ENCODE measurements at places on chromosomes 3 and 15.

DNA sequence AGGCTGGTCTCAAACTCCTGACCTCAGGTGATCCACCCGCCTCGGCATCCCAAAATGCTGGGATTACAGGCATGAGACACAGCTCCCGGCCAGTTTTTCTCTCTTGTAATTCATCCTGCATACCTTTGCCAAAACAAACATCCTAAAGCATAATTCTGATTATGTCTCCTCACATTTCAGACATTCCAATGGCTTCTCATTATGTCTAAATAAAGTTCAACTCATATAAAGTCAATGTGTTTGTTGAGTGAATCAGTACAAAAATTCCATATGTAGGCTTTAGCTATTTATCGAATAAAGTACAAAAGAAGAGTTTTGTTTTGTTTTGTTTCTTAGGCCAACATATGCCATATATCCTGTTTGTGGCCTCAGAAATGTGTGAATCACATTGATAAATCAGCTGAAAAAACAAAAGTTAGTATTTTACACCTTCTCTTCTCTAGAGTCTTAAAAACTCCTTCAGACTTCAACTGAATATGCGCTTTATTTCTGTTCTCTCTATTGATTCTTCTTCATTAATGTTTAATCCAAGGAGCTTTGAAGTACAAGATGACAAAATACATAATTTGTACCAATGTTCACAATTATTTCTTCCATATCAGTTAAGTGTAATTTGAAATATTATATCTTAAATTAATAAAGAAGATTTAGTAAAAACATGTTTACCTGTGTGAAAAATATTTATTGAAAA is 165.8 kb downstream of the MECOM start:
- no peak for DNase-seq

DNA sequence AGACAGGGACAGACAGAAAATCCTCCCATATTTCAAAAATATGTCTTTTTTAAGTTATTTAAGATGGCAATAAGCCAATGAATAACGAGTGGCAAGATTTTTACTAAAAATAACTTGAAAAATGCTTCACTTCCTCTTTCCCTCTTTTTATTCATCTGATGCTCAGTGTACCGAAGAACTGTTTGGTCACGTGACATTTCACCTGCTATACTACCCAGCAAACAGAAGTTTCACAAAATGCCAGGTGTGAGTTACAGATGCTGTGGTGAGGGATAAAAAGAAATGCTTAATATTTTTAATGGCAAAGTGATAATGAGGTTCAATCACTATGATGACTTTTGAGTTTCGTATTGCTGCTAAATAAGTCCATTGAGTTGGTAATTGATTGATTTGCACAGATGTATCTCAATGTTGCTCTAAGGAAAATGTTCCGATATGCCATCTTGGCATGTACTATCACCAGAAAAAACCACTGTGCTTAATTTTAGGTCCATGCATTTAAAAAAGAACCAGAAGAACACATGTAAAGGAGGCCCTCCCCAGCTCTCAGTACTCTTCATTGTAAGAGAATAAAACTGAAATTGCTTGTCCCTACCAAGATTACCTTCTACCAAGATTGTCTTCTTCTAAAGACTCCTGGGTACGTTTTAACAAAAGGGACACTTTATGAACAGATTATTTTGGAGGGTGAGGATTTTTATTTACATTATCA is 26.0 kb upstream of the SEC62 start:
- no peak for DNase-seq

- DNase-seq, result peak; percentile 73
Observed at GRCh38 chr3:66395635-66396034, 105.2 kb downstream of the LRIG1 start.

DNA sequence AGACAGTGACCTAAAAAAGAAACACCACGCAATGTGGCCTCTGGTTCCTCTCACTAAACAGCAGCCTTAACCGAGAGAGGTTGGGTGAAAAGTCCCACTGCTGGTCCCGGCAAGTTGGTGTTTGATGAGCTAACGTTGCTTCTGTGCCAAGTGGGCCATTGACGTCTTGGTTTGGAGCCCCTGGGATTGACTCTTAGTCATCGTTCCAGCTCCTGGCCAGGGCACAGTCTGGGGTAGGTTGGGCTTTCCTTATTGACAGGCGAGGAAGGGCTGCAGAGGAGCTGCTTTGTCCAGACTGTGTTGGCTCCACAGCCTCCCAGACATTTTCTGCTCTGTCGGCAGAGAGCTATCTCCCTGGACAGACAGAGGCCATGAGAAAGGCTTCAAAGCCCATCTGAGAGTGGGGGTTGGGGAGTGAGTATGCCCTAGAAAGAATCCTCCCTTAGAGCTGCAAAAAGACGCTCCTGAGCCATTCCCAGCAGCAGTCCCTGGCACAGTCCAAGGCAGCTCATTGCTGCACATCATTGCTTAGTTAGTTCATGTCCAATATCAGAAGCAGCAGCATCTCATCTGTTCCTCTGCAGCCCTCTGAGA is 28.6 kb upstream of the C3orf80 start:
- DNase-seq, result no peak

GRCh38 chr3:193028258-193028657 is 110.6 kb upstream of the MB21D2 start:
- DNase-seq, result no peak

- DNase-seq, result no peak
Observed at GRCh38 chr3:16460886-16461285, 52.6 kb downstream of the RFTN1 start.

GRCh38 chr3:48584836-48585235 is 10.3 kb downstream of the COL7A1 start:
- no peak for DNase-seq

DNA sequence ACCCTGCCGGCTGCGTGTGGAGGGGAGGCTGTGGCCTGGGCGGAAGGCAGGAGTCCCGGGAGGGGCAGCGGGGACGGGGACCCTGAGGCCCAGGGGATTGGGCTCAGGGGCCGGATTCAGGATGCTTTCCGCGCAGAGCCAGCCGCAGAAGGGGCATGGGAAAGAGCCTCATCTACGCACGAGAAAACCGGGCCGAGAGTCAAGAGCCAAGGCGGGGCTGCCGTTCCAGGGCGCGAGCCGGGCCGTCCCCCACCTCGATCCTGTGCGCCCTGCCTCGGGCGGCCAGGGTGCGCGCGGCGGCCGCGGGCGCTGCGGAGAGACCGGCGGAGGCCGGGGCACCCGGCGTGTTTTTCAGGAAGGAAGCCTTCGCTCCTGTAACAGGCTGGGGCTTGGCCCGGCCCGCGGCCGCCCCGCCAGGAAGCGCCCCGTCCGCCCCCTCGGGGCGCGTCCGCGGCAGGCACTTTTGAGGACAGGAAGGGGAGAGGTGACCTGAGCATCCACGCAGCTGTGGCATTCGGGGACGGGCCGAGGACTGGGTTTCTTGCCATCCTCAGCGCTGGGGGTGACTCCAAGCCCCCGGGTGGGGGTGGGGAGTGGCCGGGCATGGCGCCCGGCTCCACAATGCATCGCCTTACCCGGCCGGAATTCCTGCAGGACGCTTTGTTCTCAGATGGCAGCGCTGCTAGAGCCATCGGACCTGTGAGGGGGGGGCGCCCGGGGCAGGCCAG is 62.3 kb upstream of the GATA2 start:
- DNase-seq, result no peak

- DNase-seq, result no peak
Observed at GRCh38 chr15:40545457-40545856, 19.4 kb downstream of the CCDC32 start.

DNA sequence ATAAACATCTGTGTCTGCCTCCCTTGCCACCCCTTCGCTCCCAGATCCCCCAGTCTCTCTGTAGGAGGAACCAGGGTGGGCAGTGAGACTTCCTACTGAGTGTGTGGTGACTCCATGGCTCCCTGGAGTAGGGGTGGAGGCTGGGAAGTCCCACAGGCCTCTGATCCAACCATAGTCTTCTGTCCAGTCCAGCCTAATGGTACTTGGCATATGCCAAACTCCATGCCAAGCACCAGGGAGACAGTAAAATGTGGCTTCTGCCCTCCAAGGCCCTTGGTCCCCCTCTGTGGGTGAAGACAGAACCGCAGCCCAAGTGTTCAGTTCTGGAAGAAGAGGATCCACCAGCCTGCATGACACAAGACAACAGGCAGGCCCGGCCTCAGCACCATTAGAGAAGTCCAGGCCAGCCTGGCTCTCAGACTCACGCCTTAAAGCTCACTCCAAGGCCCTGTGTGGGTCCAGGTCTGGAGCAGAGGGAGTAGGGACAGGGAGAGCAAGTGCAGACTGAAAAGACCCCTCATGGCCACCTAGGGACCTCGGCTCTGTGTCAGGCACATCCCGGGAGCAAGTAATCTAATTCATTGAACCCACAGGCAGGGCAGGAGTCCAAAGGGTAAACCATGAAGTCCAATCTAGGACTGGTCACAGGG is 112.7 kb downstream of the ETFA start:
- DNase-seq, result no peak

- DNase-seq, result no peak
Observed at GRCh38 chr3:178507507-178508442, 28.5 kb upstream of the KCNMB2 start.

- DNase-seq, result no peak
Observed at GRCh38 chr3:64824394-64824909, 136.7 kb upstream of the ADAMTS9 start.

GRCh38 chr3:183519891-183520290 is 35.6 kb downstream of the KLHL6 start:
- DNase-seq, result no peak

- DNase-seq, result no peak
Observed at GRCh38 chr3:111714305-111714704, 119.2 kb upstream of the ZBED2 start.

- DNase-seq, result no peak
Observed at GRCh38 chr3:49831341-49831740, 17.6 kb upstream of the UBA7 start.

GRCh38 chr3:151301787-151302186 is 14.8 kb downstream of the GPR87 start:
- no peak for DNase-seq

DNA sequence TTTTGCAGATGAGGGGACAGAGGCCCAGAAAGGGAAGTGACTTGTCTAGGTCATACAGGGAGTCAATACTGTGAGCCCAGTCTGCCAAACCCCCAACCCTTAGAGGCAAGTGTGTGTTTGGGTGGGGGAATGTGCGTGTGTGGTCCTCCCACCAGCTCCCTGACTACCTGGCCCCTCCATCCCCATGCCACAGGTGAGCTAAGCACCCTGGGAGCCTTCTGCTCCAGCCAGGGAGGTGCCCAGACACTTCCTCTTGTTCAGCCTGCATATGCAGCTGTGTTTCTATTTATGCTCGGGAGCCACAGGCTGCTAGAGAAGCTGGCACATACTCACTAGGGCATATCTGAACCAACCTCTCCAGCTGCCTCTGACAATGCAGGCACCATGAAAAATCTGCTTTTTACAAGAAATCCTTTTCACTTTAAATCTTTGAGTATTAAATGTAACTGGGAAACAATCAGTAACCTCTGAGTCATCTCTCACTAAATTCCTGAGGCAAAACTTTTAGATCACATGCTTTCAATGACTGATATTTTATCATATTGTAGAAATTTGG is 20.7 kb downstream of the TBC1D2B start:
- DNase-seq, result peak; percentile 53

DNA sequence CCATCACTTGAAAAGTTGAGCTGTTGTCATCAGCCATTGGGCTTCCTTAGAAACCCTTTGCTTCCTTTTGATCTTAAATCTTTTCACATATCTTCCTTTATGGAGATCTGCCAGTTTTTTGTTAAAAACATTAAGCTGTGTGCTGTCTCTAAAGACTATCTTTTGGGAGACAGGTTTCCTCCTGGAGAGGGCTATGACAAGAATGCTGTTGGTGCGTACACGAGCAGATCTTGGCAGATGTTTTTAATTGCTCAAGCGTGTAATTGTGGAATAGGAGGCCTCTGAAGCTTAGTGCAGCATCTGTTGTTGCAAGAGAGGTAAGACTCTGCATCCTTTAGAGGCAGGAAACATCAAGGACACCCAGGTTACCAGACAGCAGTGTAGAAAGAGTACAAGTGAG is 56.8 kb downstream of the PHLDB2 start:
- no peak for DNase-seq

GRCh38 chr3:130386604-130387263 is 41.3 kb downstream of the COL6A5 start:
- DNase-seq, result no peak

GRCh38 chr15:50873935-50874361 is 34.5 kb upstream of the AP4E1 start:
- no peak for DNase-seq
